Bronchial epithelial cell (primary cell): ENCODE measurements at places on chromosomes 16 and 17.

DNA sequence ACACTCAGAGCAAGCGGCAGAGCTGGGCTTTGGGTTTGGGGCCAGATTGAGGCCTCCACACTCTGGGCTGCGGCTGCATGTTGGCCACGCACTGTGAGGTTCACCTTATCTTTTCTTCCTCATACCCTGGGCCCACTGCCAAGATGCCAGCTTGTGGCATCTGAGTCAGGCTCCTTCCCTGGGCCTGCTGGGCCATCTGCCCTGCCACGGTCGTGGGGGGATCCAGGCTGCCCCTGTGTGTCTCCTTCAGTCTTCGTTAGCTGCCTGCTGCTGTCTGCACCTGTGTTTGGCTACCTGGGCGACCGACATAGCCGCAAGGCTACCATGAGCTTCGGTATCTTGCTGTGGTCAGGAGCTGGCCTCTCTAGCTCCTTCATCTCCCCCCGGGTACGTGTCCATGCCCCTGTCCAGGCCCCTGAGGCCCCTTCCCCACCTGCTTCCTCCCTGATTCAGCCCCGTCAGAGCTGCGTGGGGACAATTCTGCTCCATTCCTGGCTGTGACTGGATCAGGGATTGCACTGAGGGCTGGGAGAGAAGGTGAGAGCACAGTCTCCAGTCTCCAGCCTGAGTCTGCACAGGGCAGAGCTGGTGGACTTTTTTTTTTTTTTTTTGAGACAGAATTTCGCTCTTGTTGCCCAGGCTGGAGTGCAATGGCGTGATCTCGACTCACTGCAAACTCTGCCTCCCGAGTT, 11.2 kb downstream of the SPNS3 start:
- peak; percentile 39 for DNase-seq

DNA sequence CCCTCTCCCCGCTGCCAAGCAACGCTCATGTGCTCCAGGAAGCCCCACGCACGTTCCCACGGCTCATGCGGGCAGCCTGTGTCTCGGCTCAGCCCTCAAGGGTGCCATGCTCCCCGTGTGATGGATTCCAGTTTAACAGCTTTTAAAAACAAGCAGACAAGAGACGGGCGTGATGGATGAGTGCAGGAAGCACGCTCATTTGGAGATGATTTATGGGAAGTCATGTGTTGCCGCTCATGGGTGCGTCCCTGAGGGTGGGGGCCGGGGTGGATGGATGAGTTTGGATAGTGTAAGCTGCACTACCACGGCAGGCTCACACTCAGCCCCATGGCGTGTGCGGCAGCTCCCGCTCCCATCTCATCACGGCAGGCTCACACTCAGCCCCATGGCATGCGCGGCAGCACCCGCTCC, 132.8 kb downstream of the RBFOX3 start:
- DNase-seq, result no peak

DNA sequence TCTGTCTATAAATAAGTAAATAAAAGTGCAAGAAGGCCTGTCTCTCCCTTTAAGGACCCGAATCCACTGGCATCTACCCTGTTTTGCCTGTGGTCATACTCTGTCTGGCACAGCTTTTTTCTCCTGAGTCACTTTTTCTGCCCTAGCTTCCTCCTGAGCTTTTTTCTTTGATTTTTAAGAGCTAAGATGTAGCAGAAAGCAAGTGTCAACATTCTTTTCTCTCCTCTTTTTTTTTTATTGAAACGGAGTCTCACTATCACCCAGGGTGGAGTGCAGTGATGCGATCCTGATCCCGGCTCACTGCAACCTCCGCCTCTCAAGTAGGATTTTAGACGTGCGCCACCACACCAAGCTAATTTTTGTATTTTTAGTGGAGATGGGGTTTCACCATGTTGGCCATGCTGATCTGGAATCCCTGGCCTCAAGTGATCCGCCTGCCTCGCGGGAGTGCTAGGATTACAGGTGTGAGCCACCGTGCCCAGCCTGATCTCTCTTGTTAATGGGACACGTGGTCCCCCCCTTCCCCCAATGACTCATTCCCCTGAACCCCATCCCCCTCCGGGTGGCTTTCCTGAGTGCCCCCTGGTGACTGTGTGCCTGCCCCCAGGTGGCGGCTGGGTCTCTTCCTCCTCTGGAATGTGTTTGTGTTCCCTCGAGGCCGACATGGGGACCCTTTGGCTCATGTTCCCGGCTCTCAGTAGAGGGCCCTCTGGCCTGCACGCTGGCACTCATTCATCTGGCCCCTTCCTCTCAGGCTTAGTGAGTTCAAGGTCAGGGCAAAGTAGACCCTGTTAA, 14.2 kb downstream of the C16orf90 start:
- DNase-seq, result no peak

DNA sequence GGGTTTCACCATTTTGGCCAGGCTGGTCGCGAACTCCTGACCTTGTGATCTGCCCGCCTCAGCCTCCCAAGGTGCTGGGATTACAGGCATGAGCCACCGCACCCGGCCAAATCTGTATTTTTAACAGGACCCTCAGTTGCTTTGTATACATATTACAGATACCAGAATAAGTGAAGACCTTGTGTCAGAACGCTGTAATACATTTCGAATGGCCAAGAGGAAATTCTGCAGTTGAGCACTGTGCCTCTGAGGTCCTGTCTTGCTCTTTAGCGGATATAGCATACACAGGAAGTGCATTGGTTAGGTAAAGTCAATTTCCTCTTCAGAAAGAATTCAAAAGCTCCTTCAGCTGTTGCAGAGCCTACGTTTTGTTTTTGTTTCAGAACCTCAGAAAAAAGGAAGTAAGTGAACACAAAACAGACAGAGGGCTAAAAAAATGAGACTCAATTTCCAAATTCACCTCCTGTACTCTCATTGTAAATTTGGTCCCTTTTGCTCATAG, 15.7 kb downstream of the CRLF3 start:
- no peak for DNase-seq

GRCh38 chr16:88830258-88830657, 18.5 kb upstream of the APRT start:
- DNase-seq, result no peak

- no peak for DNase-seq
These were observed 18.0 kb upstream of the CEP20 start for GRCh38 chr16:15906439-15906838.

GRCh38 chr17:55825213-55825612, 74.4 kb downstream of the PCTP start:
- DNase-seq, result peak; percentile 27

- peak; percentile 58 for DNase-seq
These were observed 12.5 kb downstream of the CDH13 start for GRCh38 chr16:82639263-82639662.

- no peak for DNase-seq
These were observed 8.2 kb downstream of the CENPX start for GRCh38 chr17:82014432-82014831.

GRCh38 chr16:963913-964312, 6.9 kb downstream of the LMF1 start:
- DNase-seq, result peak; percentile 1

- DNase-seq, result no peak
These were observed 159.1 kb upstream of the CDH11 start for GRCh38 chr16:65280845-65281512.

DNA sequence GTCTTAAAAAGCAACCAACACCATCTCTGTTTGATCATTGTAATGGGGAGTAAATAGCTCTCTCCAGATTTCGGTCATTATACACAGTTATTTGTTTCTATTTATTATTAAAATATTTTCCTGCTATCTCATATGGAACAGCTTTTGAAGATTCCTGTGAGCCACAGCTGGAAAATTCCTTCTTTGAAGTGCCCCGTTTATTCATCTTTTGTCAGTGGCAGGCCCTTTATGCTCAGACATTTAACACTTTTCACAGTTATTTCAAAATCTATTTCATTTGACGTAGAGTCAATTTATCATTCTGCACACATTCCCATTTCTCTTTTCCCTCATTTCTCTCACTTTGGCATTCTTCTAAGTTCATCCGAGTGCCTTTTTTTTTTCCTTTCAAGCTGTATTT, 245.9 kb upstream of the ELAC2 start:
- DNase-seq, result no peak

DNA sequence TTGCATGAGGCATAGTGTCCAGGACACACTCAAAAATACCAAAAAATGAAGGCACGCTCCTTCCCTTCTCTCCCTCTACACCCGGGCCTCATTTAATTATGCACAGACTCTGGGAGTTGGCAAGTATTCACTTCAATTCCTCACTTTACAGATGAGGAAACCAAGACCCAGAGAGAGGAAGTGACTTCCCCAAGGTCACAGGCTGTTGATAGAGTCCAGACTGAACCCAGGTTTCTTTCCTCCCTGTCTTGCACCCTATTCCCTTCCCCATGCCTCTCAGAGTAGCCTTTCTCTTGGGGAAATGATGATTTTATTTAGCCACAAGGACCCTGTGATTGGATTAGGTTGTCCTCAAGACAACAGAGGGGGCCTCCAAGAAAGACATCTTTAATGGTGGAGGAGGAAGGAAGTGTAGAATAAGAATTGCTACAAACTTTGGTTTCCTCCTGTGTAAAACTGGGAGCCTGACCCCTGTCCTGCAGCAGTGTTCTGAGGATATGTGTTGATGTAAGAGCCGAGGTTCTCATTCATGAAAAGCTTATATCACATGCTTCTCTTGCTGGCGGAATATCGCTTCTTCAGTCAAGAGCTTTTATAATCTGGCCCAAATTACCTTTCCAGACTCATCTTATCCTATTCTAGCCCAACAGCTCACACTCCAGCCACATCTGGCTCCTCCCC, 48.8 kb upstream of the SIAH1 start:
- no peak for DNase-seq

DNA sequence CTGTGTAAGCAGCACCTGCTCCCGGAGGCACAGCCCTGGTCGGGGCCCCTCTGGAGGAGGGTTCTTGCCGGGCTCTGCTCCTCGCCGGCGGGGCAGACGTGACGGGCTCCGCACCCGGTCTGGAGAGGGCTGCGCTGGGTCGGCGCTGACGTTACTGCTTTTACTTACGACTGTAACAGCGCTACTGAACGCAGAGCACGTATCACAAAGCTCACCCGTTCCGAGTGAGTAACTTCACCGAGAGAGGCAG, 1.3 kb upstream of the RAB40C start:
- DNase-seq, result peak; percentile 47

DNA sequence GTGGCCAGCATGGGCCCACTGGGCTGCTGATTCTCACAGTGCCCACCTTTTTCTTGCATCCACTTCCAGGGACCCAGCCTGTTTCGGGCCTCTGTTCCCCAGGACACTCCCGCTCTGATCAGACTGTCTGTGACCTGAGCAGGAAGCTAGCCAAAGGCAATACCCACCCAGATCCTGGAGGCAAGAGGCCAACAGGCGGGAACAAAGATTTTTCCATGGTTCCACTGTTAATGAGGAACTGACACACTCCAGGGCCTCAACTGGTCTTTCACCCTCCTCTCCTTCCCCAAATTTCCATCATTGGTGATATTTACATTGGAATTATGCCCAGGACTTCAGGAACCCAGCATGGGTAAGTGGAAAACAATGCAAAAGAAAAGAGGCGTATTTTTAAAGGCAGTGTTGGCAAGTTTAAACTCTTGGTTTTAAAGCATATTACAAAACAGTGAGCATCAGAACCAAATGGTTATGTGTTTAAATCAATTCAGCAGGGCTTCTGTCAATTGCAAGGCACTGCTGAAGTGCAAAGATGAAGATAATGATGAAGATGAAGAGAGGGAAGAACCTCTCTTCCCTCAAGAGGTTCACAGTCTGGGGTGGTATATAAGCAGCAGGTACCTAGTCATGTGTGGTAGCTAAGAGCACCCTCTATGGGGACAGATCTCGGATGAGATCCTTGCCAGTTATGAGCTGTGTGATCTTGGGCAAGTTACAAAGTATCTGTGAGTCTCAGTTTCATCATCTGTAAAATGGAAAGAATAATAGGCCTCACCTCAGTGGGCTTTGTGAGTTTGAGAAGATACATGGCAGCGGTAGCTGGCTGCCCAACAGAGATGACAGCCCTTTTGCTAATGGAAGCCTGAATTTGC, 14.4 kb upstream of the ATP2A3 start:
- DNase-seq, result peak; percentile 15

DNA sequence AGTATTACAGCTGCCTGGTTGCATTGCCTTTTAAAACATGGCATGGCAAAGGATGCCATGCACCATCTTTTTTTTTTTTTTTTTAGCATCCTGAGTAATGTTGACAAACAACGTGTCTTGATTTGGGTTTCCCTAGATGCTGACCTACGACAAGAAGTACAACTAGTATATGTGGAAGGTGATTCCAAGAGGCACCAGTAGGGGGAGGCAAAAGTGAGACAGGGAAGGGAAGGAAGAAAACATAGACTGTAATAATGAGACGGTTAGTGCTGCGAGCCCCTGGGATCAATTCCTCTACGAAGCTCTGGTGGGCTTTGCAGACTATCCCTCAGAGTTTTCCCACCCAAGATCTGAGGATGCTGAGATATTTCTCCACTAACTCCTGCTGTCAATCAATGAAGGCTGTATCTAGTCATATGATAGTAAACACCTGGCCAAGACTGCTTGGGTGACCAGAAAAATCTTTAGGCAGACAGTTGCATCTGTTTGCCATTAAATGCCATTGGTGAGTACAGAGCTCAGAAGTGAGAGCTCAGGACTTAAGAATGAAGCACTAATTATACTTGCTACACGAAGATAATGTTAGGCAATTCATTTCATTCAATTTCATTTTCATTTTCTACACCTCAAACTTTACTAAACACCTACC, 458.6 kb upstream of the GOT2 start:
- no peak for DNase-seq

DNA sequence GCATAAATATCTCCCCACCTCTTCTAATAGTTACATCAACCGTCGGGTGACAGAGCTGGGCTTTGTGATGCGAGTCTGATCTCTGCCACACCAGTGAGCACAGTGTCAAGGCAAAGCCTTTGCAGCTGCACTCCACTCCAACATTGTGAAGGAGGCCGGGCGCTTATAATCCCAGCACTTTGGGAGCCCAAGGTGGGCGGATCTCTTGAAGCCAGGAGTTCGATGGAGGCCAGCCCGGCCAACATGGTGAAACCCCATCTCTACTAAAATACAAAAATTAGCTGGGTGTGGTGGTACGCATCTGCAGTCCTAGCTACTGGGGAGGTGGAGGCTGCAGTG, 18.9 kb downstream of the CYB5D2 start:
- DNase-seq, result no peak

DNA sequence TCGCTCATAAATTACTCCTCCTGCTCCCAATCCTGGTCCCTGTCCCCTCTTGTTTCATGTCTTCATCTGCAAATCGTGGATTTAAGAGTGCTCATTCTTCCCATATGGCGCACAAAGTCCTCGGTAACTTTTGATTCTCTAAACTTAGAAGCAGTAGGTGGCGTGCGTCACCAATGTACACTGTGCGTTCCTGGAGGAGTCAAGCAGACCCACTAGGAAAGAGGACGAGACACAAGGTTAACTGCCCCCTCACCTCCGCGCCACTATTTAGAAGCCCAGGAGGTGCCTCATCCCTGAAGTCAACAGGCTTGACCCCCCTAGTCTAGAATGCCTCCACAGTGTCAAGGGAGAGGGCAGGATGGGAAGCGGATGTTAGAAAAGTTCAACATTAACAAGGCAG, 2.9 kb downstream of the SLC13A5 start:
- no peak for DNase-seq

GRCh38 chr16:6993544-6993943, 339.1 kb upstream of the RBFOX1 start:
- DNase-seq, result no peak
